ENCODE measurements at places on chromosomes 12 and 14.
A peak's percentile ranks its signal among the peaks of the same experiment; 100 is the strongest.

DNA sequence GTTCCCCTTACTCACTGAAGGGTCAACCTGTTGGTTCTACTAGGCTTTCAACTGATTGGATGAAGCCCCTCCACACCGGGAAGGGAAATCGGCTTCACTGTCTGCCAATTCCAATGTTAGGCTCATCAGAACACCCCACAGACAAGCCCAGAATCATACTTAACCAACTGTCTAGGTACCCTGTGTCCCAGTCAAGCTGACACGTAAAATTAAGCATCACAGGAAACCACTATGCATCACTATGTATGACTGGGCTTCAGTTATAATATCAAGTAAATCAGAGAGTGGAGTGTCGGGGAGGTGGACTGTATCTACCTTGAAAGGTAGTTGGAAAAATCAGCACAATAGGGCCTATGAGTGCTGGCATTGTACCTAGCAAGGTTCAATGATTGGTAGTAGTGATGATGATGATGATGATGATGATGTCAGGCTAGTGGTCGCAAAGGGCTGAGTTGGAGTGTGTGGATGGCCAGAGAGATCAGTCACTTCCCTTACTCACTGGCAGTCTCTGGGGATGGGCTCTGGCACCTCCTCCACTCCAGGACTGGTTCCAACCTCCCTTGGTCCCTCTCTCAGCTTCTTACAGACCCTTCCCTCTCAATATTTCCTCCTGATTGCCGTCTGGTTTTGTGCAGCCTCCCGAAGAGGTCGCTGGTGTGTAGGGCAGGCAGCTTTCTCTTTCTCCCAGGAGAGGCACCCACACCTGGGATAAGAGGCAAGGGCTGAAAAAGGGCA lies 3.3 kb upstream of the ATG101 start:
- DNase-seq: no peak

- no peak for DNase-seq
Measured at GRCh38 chr12:131959116-131959515, 9.4 kb downstream of the EP400 start.

DNA sequence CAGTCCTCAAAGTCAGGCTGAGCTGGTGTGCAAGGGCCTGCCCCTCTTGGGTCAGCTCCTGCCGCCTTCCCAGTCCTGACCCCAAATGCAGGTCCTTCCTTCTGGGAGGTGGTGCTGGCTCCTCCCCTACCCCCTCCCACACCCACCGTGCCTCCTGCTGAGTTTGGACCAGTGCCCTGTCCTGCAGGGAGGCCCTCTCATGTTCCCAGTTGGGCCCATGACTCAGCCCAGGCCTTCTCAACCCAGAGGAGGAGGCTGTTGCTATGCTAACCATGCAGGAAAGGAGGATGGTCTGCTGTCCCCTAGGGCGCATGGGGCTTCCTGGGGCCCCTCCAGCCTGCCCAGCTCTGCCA lies 4.4 kb downstream of the ZBTB42 start:
- no peak for DNase-seq

- no peak for DNase-seq
Measured at GRCh38 chr12:131066886-131067490, 113.3 kb downstream of the ADGRD1 start.

DNA sequence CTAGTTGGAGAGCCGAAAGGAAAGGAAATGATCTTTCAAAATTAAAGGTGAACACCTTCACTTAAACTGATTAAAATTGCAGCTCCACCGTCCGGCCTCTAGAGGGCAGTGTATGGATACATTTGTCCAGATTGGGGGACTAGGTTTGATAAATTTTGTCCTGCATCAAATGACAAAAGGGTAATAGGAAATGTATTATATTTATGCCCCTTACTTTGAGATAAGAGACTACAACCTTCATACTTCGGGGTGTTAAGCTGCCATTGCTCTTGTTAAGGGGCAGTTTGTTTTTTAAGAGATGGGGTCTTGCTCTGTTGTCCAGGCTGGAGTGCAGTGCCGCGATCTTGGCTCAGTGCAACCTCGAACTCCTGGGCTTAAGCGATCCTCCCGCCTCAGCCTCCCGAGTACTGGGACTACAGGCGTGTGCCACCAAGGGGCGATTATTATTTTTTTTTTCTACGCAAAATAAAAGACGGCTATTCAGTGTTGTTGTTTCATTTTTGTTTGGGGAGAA lies 818 bp upstream of the SUOX start:
- DNase-seq: peak; percentile 37

DNA sequence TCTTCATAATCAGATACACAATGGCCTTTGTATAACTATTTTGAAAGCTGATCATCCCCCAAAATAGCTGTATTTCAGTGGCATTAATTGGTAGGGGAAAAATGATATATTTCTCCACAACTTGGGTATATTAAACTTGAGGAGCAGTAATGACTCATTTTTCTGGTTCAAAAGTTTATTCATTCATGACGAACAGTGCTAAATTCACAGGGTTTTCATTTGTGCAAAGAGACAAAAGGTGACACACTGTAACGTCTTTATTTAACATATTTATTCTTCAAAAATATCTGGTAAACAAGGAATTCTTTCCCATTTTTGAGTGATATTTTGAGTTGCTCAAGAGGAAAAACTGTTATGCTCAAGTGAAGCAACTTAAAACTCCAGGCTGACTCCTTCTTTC lies 415.5 kb upstream of the SOX5 start:
- no peak for DNase-seq
